ENCODE measurements at places on chromosomes 12 and 14.

- DNase-seq, result no peak
Observed at GRCh38 chr14:50607761-50608160, 47.8 kb downstream of the ATL1 start.

DNA sequence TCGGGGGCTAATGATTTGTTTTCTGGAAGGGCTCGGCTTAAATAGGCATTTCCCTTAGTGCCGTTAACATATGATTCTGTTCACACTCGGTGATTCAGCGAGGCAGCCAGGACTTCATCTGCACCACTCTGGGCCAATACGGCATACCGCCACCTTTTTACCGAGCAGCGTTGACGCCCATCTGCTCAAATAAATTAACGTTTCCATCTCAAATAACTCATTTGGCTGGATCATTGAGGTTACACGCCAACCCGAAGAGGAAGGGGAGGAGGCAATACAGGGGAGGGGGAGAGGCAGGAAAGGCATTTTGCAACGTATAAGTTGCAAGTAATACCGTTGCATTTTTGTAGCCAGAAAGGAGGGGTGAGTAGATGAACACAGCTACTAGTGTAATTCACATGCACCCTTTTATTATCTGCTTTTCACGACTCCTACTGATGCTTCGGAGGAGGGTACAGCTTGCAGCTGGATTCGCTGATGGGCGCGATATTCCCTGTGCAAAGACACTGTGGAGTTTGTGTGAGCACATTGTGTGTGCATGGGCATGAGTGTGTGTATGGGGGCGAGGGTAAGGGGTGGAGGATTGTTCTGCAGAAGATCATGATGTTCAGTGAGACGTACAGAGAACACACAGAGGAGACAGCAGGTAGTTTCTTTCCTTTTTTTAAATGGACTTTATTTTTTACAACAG is 45.9 kb downstream of the MAP1LC3B2 start:
- no peak for DNase-seq

DNA sequence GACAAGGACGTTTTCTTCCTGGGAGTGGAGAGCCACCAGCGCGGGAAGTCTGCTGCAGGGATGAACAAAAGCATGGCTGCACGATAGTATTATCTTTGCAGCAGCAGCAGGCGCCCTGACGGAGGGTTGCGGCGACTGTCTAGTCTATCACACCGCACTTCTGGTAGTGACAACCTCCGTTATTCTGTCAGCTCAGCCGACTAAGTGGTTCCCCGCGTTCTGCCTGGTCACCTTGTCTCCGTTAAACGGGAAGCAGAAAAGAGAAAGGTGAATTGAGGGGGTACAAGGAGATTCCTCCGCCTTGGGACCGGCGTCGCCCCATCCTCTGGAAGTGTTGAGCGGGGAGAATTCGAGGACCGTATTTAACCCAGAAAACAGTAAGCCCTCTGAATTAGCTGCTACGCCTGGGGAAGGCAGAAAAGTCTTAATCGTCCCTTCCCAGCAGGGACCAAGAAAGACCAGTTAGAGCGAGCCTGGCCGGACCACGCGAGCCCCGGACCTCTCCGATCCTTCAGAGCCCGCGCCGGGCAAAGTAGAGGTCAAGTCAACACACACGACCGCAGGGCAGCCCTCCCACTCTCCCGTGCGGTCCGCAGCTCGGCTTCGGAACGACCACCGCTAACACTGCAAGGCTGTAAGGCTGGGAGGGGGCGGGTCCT is 536 bp upstream of the DAAM1 start:
- peak; percentile 2 for DNase-seq

DNA sequence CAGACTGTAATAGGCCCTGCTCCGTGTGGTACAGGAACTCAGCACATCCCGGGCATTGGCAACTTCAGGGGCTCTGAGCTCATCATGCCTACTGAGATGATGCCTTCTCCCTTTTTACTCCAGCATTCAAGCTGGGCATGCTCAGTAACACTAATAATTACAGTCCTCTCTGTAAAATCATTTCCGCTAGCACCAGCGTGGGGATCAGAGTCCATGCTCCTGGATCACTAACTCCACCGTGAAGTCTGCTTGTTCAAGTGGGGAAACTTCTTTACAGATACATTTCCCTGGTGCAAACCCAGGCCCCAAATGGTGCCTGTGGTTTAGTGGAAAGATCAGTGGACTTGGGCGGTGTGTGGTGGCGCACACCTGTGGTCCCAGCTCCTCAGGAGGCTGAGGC is 16.7 kb downstream of the CLSTN3 start:
- DNase-seq, result no peak

DNA sequence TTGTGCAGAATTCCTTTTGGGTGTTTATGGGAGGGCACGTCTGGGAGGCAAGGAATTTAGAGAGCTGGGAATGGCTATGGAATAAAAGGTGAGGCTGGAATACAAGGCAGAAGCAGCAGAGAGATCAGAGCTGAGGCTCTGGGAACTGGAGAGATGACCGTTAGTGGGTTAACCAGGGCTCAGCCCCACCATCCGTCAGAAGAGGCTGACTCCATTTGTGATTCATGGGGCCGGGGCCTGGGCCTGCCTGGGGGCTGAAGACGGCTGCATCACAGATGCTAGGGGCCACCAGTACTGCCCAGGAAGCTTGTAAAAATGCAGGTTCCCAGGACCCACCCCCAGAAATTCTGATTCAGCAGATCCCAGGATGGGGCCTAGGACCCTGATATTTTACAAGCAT is 398.1 kb downstream of the MED13L start:
- no peak for DNase-seq

- DNase-seq, result peak; percentile 61
Observed at GRCh38 chr12:70196811-70197281, 46.4 kb upstream of the CNOT2 start.

GRCh38 chr12:104387190-104387589 is 69.6 kb upstream of the CHST11 start:
- DNase-seq, result no peak

DNA sequence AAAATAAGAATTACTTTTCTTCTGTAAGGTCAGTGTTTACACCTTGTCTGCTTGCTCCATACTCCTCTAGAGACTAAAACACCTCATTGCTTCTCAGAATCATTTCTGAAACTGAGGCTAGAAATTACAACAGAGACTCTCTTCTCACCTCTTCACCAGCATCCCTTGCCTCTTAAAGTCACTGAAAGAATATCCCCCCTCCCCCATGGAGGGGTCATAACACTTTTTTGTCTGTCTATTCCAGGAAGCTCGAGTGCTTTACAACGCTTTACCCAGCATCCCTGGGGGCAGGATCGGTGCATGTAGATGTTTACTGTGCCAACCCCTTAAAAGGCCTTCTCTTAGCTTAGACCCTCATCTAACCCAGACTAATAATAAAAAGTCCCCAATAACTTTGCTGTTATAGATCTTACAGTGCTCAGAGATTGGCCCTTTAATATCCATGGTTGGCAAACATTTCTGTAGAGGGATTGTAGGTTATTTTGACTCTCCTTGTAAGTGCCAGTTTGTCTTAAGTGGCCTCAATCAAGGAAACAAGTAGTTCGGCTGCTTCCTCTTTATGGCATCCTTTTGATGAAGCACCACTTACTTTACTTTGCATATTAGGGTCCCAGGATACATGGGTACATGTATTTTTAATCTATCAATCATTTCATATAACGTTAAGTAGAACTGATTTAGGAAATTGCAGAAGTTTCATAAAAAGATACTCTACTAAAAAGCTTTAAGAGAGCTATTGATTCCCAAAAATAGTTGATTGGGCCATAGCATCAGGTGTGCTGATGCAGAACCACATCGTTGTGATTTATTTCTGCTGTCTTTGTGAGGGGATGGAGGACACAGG is 29.3 kb downstream of the PRKCH start:
- DNase-seq, result no peak

DNA sequence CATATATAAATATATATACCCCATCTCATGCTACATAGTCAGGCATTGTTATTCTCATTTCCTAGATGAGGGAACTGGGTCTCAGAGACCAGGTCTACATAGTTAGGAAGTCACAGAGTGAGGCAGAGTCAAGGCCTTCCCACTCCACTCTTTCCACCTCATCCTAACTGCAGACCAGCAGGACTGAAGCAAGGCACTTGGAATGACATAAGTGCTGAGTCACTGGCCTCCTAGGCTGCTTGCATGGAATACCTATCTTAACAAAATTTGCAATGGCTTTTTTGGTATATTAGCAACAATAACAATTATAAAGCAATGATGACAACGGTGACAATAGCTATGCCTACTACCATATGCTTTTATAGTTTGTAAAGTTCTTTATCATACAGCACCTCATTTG is 5.4 kb upstream of the ANO4 start:
- DNase-seq, result no peak

DNA sequence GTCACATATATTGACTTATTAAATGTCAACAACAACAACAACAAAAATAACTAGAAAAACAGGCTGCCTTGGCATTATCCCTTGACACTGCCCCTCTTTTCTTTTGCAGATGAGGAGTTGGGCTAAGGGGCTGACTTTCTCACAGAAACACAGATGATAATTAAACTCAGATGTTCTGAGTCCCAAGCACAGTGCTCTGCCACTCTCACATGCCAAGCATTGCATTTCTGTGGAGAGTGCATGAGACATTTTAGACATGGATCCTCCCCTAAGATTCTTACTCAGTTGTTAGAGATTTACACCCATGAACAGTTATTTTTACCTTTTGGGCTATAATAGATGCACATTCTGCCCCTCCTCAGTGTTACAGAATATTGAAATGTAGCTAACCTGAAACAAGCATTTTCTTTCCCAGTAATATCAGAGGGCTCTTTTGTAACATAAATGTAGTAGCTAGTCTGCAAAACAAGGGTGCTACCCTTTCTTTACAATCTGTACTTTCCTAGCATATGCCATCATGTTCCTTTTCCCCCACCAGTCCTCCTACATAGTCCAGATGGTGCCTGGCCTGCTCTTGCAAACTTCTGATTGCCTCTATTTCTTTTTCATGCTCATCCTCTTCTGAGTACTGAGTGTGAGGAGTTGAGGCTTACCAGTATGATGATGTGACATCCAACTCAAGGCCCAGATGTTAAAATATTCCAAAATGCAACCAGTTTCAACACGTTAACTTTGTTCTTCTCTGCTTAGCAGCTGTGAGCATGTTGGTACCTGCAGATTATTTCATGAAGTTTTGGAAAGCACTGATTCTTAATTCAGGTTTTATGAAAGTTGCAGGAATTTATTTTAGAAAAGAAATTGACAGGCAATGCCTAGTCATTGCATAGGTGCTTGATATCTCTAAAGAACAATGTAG is 125.0 kb upstream of the ATP2B1 start:
- peak; percentile 13 for DNase-seq

- no peak for DNase-seq
Observed at GRCh38 chr12:1443421-1444141, 150.8 kb downstream of the FBXL14 start.

DNA sequence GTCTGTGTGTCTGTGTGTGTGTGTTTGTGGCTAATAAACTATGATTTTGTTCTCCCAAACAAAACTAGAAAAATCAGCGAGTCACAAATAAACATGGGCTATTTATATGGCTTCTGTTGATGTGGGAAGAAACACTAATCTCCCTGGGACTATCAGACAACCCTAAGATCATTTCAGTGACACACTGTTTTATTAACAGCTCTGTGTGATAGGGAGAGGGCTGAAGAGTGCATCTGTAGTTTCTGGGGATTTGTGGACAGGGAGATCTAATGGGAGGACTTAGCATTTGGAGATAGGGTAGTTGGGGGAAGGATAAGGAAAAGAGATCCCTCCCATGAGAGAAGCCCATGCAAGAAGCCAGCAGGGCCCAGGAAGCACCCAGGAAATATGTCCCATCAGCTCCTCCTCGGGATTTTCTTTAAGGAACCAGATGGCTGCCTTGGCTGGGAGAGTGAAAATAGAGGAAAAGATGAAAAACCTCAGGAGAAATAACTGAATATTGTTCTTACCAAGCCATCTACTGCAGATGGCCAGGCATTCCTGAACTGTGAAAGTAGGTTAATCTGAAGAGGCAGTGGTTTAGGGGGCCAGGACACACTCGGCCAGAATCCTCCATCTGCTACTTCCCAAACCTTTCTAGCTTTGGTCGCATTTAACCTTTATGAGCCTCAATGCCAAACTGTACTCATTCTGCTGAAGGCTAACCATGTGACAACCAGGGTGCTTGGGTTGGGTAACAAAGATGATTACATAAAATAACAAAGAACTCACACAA is 253.4 kb downstream of the BTG1 start:
- no peak for DNase-seq

GRCh38 chr12:84070292-84070691 is 842.3 kb downstream of the SLC6A15 start:
- no peak for DNase-seq

- DNase-seq, result no peak
Observed at GRCh38 chr14:45252366-45253069, 484 bp downstream of the MIS18BP1 start.

- no peak for DNase-seq
Observed at GRCh38 chr14:101444116-101444515, 117.2 kb upstream of the DIO3 start.

DNA sequence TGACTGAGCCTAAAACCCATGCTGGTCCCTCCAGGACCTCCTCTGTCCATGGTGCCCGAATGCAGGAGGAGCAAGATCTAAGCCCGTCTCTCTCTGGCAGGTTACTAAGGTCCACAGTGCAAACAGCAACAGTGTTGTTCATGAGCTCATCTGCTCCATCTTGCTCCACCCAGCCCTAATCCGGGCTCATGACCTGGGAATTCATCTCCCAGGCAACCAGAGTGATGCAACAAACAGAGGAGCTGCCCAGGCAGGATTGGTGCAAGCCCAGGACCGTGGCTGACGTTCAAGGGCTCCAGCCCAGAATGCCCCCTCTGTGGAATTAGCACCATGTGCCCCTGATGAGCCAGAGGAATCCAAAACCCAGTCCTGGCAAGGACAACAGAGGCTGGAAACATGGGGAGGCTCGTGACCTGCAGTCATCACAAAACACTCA is 29.9 kb downstream of the HSPB8 start:
- no peak for DNase-seq

DNA sequence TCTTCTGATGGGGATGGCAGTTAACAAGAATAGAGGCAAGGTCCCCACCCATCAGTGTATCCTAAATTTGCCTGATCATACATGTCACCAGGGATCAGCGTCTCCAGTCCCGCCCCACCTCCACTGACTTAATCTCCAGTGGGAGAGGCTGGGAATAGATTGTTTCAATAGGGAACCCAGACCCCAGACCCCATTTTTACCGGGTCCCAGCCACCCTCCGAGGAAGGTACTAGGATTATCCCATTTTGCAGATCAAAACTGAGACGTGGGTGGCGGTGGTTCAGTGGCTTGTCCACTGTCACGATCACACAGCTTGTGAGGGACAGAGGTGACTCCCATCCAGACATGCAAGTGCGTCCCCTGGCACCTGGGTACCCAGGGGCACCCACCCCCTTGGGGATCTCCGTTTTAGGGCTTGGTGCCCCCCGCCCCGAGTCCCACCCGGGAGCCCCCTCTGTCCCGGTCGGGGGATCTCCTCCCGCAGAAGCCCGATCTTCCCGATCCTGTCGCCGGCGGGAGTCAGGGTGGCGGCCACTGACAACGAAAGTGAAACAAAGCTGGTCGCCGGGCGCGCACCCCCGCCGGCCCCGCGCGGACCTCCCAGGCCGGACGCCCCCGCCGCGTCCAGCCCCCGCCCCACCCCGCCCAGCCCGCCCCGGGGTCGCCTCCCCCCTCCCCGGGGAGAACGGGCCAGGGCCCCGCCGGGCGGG is 523 bp downstream of the WSB2 start:
- DNase-seq, result peak; percentile 67

Data from inflammatory macrophage treated with lipopolysaccharide for 4 hours (primary cell).